ENCODE measurements at places on chromosomes 1 and 21.

GRCh38 chr1:88462096-88462487 is 222.0 kb upstream of the PKN2 start:
- DNase-seq: no peak

GRCh38 chr1:76843821-76844464 is 23.3 kb upstream of the ST6GALNAC5 start:
- no peak for DNase-seq

DNA sequence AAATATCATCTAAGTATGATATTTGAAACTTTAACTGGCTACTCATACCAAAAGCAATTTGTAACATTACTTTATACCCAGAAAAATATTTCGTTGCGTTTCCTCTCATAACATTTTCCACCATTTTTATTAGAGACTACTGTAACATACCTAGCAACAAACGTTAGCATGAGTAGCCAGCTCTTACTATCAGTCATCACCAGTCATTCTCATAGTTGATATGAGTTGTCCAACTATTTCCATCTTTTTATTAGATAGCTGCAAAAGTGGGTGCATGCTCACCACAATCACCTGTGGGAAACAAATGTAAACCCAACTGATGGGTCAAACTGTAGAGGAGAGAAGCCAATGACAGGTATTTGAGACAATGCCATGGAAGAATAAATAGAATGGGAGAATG is 114.6 kb downstream of the AKT3 start:
- no peak for DNase-seq

DNA sequence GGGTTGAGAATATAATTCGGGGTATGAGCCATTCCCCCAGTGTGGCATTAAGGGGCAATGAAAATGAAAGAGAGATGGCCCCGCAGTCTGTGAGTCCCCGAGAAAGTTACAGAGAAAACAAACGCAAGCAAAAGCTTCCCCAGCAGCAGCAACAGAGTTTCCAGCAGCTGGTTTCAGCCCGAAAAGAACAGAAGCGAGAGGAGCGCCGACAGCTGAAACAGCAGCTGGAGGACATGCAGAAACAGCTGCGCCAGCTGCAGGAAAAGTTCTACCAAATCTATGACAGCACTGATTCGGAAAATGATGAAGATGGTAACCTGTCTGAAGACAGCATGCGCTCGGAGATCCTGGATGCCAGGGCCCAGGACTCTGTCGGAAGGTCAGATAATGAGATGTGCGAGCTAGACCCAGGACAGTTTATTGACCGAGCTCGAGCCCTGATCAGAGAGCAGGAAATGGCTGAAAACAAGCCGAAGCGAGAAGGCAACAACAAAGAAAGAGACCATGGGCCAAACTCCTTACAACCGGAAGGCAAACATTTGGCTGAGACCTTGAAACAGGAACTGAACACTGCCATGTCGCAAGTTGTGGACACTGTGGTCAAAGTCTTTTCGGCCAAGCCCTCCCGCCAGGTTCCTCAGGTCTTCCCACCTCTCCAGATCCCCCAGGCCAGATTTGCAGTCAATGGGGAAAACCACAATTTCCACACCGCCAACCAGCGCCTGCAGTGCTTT is 9.4 kb downstream of the PROX1 start:
- no peak for DNase-seq

- DNase-seq: no peak
Measured at GRCh38 chr1:17460219-17460618, 20.7 kb upstream of the RCC2 start.

DNA sequence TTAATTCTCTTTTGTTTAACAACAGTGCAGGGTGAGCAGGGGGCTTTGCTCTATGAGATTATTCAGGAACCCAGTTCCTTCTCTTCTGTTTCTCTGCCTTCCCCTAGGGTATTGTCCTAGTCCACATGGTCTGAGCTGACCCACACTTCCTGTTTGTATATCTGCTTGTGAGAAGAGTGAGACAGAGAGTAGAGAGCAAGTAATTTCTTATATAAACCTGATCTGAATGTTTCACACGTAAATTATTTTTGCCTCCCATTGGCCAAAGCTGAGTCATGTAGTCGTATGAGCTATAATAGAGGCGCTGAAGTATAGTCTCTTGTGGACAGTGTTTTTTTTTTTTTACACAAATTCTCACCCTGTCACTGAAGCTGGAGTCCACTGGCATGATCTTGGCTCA is 134.2 kb upstream of the SERTAD4 start:
- no peak for DNase-seq

- no peak for DNase-seq
Measured at GRCh38 chr1:147641291-147641690, 29.0 kb downstream of the ACP6 start.

DNA sequence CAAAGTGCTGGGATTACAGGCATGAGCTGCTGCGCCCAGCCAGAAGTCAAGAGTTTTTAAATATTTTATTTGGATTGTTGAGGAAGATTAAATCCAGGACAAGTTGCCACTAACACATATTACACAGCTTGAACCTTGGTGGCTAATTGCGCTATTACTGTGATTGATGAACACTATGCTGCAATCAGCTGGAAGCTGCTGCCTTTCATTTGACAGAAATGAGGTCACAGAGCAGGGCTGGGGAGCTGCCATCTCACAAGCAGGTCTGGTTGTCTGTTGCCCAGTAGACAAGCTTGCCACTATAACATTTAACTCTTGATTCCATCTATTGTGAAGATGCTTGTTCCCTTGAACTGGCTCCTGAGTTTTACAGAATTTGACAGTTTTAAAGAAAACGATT is 37.4 kb upstream of the NRDC start:
- DNase-seq: no peak

DNA sequence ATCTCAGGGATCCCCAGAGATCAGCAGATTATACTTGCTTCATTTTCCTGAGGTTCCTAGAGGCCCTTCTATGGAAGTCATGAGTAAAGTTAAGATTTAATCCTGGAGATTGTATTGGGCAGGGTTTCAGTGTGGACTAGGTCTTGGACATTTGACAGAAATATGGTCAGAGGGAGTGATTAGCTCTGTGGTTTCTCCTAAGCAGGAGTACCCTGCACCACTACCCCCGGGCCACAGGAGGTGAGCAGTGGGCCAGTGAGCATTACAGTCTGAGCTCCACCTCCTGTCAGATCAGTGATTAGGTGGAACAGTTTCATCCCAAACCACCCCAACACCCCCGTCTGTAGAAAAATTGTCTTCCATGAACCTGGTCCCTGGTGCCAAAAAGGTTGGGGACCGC is 43.2 kb downstream of the PHACTR4 start:
- no peak for DNase-seq

DNA sequence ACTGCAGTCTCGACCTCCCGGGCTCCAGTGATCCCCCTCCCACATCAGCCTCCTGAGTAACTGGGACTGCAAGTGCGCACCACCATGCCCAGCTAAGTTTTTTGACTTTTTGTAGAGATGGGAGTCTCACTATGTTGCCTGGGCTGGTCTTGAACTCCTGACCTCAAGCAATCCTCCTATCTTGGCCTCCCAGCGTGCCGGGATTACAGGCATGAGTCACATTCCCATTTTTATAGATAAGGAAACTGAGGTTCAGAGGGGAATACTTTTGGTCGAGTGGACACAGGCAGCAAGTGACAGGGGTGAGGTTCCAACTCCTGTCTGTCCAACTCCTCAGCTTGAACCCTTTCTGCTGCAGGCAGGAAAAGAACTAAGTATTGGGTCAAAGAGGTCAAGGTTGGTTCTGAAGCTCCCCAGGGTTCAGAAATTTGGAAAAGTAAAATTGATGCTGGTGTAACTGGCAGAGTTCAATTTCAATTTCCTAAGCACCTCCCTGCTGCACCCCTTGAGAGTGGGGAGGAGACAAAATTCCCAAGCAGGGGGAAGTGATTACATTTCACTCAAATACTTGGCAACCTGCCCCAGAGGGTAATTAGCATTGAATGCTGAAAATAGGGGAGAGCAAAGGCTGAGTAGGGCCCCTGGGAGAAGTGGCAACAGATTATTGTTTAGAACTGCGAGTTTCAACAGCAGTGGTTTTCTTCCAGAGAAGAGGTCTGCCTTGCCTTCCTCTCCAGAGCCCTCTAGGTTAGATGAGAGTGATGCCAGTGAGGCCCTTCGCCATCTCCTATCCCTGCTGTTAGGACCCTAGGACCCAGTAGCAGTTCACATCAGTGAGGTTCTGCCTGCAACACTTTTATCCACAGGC is 17.5 kb upstream of the ALPL start:
- DNase-seq: no peak

GRCh38 chr1:53591924-53592323 is 132.7 kb downstream of the DMRTB1 start:
- no peak for DNase-seq

GRCh38 chr21:38479641-38480525 is 18.4 kb downstream of the ERG start:
- DNase-seq: no peak

DNA sequence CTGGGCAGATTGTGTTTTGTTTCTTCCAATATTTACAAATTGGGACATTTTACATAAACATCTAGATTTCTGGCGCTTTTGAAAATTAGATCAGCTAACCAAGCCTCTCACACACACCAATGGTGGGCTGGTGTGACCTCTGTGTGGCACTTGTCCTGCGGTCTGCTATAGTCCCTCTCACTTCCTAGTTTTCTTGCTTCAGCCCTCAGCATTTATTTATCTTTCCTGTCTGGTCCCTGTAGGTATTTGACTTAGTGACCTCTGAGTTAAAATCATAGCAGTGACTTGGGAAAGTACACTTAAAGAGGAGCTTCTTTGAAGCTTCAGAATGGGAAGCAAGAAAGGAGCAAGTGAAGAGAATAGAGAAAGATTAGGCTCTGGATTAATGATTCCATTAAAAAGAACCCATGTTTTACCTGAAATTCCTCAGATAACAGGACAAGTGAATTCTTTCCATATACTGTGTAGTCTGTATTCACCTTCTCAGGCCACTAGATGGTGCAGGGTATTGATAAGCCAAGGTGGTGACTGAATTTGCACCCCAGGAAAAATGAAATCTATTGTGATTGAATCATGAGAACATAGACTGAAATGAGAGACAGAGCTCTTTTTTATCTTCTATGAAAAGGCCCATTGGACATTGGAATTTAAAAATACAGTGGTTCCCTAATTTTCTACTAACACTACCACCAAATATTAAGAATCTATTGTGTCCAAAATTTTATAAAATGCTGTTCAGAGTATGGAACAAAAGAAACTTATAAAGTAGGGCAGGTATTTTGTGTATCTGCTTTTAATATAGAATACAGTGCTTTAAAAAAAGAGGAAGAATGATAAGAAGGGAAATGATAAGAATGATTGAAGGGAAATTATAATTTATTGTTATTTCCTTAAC is 7.1 kb upstream of the DIPK1A start:
- no peak for DNase-seq

- no peak for DNase-seq
Measured at GRCh38 chr1:233544304-233544703, 69.6 kb upstream of the KCNK1 start.

GRCh38 chr1:228101994-228102790 is 933 bp downstream of the C1orf35 start:
- DNase-seq: no peak

- no peak for DNase-seq
Measured at GRCh38 chr1:201609661-201610318, 70.9 kb downstream of the NAV1 start.

DNA sequence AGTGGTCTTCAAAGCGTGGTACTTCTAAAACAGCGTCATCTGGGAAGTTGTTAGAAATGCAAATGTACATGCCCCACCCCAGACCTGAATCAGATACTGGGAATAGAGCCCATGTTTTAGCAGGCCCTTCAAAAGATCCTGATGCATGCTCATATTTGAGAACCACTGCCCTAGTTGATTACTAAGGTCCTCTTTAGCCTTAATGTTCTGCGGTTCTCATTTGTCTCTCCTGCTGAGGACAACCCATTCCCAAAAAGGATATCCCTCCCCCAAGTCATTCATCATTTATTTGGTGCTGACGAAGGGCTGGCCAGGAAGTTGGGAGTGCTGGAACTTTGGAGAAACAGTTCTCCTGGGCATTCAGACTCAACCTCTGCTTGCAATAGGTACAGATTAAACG is 92.4 kb upstream of the RALGPS2 start:
- peak; percentile 66 for DNase-seq

GRCh38 chr1:89005286-89006151 is 13.1 kb upstream of the KYAT3 start:
- no peak for DNase-seq

GRCh38 chr1:10623686-10624145 is 149.0 kb downstream of the PEX14 start:
- DNase-seq: no peak

DNA sequence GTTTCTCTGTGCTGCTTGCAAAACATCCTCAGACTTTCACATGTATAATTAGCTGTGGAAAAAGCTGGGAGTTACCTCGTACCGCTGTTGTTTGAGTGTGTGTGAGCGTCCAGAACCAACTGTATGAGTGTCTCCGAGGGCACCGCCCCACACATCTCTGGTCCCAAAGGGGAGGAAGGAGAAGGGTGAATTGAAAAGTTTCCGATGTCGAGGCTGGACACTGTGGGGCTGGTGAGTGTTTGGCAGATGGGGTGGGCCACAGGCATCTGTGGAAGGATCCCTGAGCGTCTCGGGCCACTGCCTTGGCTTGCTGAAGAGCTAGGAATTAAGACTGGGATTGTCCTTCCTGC is 1.2 kb downstream of the ATP2B4 start:
- DNase-seq: peak; percentile 33

GRCh38 chr1:153587314-153587713 is 21.7 kb upstream of the S100A2 start:
- no peak for DNase-seq

GRCh38 chr1:147892731-147893214 is 9.8 kb upstream of the GJA8 start:
- DNase-seq: peak; percentile 32

- peak; percentile 46 for DNase-seq
Measured at GRCh38 chr21:44924606-44925377, 4.1 kb upstream of the ITGB2 start.

- no peak for DNase-seq
Measured at GRCh38 chr1:42593486-42594100, 64.6 kb upstream of the PPIH start.

GRCh38 chr1:82818586-82818985 is 1017.9 kb downstream of the ADGRL2 start:
- no peak for DNase-seq

DNA sequence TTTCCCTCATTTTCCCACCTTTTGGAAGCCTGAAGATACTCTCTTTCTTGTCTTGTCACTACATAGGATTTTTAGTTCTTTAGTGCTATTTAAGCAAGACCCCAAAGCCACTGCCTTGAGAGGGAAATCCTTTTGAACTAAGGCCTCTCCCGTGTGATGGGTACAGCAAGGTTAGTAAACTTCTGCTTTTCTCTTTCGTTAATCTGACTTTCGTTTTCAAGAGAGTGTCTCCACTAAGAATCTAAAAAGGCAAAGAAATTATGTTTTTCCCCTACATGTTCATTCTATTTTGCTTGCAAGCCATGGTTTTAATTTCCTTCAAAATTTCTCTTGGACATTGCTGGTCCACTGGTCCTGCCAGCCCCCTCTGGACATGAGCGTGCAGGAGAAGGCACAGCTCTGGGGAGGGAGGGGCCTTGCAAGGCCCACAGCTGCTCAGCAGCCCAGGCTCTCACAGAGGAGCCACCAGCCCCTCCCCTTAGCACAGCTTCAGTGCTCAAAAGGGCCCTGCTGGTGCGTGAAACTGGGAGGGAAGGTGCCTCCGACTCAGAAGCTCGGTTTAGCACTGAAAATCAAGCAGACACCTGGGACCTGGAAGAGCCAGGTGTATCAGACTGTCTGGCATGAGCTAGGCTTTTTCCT is 210.9 kb upstream of the GALNT2 start:
- DNase-seq: no peak
